Transverse colon (tissue), 4 donors: ENCODE measurements at places on chromosomes 6 and 20.

- H3K4me3 ChIP-seq, result no peak overlapping the region
- peaks cover 12% of the 10 kb centered on the region for H3K27me3 ChIP-seq
- H3K4me1 ChIP-seq, result no peaks in the 10 kb centered on the region
- H3K27ac ChIP-seq, result no peak overlapping the region
- H3K36me3 ChIP-seq, result no peaks in the 10 kb centered on the region
- DNase-seq, result no peak
Observed at GRCh38 chr6:111880181-111880888, 7.1 kb upstream of the FYN start.

DNA sequence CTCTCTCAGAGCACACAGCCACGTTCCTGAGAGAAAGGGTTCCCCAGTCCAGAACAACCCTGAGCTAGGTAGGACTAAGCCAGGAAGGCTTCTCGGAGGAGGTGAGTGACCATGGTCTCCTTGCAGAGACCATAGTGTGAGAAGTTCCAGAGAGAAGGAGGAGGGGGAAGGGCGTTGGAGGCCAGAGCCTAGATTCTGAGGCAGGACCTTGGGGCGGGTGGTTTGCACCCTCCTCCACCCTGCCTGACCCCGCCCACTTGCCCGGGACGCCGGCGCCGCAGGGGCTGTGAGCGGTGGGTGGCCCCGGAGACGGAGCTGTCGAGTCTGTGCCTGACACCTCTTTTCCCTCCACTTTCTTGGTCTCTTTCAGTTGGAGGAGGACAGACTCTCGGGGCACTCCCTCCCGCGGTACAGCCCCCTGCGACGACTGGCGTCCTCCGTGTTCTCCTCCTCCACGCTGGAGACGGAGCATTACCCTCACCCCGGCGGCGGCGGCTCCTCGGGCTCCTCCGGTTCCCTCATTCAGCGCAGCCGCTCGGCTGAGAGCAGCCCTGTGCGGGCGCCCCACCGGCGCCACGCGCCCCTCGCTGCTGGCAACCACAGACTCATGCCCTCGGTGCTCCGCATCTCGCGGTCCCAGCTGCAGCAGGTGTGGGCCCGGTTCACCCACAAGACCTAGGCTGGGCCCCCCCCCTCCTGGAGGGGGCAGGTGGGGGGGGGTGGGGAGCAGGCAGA lies 26.2 kb downstream of the TTBK1 start:
- no peaks in the 10 kb centered on the region for H3K27me3 ChIP-seq
- peak overlapping the region; percentile 84 for H3K27ac ChIP-seq
- peak overlapping the region; percentile 51 for H3K4me3 ChIP-seq
- H3K36me3 ChIP-seq, result no peaks in the 10 kb centered on the region
- peaks cover 29% of the 10 kb centered on the region for H3K4me1 ChIP-seq

DNA sequence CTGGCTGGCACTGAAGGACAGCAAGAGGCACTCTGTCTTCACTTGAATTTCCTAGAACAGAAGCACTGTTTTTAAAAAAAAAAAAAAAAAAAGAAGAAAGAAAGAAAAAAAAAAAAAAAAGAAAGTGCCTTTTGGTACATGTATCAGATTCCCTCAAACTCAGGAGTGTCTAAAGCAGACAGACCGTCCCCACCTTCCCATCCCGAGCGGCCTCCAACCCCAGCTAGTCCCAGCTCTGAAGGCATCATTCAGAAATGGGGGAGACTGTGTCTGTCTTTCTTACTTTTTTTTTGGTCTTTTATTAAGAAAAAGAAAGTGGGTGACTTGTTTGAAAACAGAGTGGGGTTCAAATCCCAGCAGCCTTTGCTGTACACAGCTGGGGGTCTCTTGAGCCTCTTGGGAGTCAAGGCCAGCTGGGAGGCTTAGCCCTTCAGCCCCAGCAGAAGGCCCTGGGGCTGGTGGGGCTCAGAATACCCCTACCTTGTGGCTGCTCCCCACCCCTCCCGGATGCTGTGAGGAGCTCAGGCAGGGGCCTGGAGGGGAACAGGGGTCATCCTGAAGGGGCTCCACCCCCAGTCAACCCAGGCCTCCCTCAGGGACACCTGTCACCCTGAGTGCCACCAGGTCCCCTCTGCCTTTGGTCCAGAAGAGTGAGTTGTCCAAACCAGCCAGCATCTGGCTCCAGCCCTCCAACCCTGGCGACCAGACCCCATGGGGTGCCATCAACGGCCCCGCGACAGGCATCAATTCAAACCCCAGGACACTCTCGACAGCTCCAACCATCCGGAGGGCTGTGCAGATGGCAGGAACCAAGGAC lies 128.3 kb downstream of the TAF4 start:
- H3K36me3 ChIP-seq, result no peaks in the 10 kb centered on the region
- peaks cover 12% of the 10 kb centered on the region for H3K27me3 ChIP-seq
- no peaks in the 10 kb centered on the region for H3K4me1 ChIP-seq

DNA sequence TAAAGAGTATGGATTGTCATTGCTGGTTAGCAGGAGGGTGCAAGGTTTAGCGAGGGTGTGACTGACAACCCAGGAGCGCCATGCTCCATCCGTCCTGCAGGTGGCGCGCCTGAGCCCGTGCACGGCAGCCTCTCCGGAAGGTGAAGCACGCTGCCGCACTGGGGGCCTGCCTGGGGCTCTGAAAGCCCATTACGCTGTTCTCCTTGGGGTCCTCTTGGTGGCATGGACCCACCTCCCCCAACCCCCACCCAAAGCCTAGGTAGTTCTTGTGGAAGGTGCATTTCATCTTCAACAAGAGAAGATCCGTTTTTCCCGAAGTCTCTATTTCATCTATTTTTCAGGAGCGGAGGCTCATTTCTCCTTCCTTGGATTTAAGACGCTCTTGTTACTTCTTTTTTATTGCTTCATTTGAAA lies 197.4 kb upstream of the KCNG1 start:
- peak; percentile 51 for DNase-seq
- H3K27me3 ChIP-seq, result peaks cover 39% of the 10 kb centered on the region
- no peaks in the 10 kb centered on the region for H3K4me1 ChIP-seq
- H3K27ac ChIP-seq, result no peak overlapping the region
- no peak overlapping the region for H3K4me3 ChIP-seq

DNA sequence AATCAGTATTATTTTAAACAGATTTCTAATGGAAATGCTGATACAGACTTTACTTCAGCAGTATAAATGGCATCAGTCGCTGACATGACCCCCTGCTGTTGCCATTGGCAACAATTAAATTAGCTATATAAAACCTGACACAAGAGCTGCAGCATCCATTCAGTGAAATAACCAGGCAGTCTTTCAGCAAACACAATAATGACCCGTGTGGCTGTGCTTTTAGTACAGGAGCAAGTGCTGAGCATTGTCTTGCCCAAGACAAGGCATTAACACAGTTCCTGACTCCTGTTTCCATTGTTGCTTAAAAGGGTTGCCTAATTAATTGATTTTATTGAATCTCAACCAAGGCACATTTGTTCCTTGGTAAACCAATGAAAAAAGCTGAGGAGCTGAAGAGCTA lies 382.1 kb downstream of the HACE1 start:
- DNase-seq, result no peak
- no peaks in the 10 kb centered on the region for H3K36me3 ChIP-seq
- H3K4me3 ChIP-seq, result no peak overlapping the region
- no peaks in the 10 kb centered on the region for H3K4me1 ChIP-seq
- peaks cover 12% of the 10 kb centered on the region for H3K27me3 ChIP-seq
- H3K27ac ChIP-seq, result no peak overlapping the region

DNA sequence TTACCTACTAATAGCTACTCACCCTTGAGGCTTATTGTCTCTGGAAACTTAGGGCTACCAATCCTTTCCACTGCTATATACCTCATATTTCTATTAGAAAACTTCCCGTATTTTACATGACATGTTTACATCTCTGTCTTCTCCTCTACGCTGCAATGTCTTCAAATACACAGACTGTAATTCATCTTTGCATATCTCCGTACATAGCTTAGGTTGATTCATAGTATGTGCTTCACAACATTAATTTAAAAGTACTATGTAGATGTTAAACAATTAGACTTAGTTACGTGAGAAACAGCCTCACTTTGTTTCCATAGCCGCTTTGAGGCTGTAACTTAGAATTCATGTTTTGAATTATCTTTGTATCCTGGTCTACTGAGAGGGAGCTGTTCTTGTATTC lies 35.1 kb upstream of the FKBP1C start:
- H3K4me3 ChIP-seq, result no peak overlapping the region
- DNase-seq, result no peak
- H3K4me1 ChIP-seq, result no peaks in the 10 kb centered on the region
- H3K27me3 ChIP-seq, result no peaks in the 10 kb centered on the region

DNA sequence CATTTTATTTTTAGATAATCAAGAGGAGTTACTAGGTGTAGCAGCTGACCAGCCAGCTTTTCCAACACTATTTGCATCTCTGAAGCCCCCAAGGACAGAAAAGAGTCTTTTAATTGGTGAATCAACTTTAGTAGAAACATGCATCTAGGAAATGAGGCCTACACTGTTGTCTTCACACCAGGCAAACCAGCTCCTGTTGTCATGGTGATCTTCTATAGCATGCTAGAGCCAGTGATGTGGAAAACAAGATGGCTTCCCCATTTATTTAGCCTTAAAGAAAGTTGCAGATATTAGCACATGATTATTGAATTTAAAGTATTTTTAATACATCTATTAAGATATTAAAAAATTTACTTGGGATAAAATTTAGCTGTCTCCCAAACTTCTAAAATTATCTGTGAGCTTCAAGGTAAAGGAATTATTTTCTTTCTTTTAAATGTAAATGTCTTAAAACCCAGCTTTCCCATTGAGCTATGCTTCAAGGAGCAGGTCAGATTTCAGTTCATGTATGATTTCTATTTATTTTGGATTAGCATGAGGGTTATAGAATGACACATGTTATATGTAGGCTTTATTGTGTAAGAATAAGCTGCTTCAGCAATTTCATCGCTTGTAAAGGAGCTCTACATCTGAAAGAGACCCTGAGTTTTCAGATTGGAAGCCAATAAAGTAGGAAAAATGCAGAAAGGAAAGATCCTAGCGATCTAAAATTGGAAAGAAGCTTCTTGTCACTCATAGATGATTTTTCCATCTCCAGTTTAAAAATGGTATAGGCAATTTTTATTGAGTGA lies 564.9 kb upstream of the CITED2 start:
- no peaks in the 10 kb centered on the region for H3K36me3 ChIP-seq
- no peak for DNase-seq
- no peak overlapping the region for H3K4me3 ChIP-seq
- no peaks in the 10 kb centered on the region for H3K27me3 ChIP-seq

- no peak overlapping the region for H3K4me3 ChIP-seq
- no peaks in the 10 kb centered on the region for H3K27me3 ChIP-seq
- no peak for DNase-seq
- no peaks in the 10 kb centered on the region for H3K4me1 ChIP-seq
Observed at GRCh38 chr6:4940416-4940815, 63.4 kb downstream of the RPP40 start.

DNA sequence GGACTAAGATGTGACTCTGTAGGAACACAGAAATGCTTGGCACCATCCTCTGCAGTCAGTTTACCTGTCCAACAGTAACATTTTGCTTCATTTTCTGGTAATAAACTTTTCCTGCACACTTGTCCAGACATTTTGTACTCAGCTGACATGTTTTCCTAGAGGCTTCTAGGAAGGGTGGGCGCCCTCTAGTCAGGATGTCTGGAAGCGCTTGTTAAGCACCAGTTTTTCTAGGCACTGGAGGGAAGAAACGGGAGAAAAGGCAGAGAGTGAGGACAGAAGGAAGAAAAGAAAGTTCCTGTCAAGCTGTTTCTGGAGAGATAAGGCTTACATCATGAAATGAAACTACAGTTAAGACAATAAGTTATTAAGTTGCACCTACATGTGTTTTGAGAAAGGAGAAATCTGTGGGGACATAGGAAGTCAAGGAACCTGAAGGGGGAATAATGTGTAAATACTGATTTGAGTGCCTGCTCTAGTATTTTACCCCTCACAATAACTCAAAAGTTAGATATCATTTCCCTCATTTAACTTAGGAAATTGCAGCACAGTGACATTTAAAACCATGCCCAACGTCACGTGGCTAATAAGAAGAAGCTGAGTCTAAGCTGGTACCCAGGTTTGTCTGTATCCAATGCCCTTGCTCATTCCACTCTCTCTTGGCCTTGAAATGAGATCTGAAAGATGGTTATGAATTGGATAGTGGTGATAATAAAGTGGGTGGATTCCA lies 42.7 kb upstream of the TNFRSF21 start:
- no peak overlapping the region for H3K27ac ChIP-seq
- no peaks in the 10 kb centered on the region for H3K36me3 ChIP-seq
- no peaks in the 10 kb centered on the region for H3K27me3 ChIP-seq
- H3K4me3 ChIP-seq, result no peak overlapping the region

GRCh38 chr6:128456510-128457230 lies 63.7 kb downstream of the PTPRK start:
- no peak overlapping the region for H3K27ac ChIP-seq
- DNase-seq, result no peak
- no peak overlapping the region for H3K4me3 ChIP-seq
- H3K4me1 ChIP-seq, result peaks cover 7% of the 10 kb centered on the region
- H3K36me3 ChIP-seq, result no peaks in the 10 kb centered on the region

GRCh38 chr6:89372506-89372901 lies 20.0 kb upstream of the UBE2J1 start:
- no peaks in the 10 kb centered on the region for H3K27me3 ChIP-seq
- peak; percentile 12 for DNase-seq
- H3K27ac ChIP-seq, result peak overlapping the region; percentile 14

DNA sequence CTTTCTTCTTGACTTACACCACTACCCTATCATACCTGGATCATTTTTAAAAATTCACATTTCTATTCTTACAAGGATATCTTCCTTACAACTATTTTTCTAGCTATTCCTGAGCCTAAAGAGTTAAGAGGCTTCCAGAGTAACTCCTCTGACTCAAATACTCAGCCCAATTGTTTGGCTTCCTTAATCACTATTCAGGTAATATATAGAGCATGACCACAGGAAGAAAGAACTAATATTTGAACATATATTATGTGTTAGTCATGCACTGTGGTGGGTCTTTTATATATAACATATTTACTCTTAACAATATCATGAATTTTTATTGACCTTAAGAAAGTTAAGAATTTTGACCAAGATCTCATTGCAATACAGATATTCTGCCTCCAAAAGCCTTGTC lies 42.0 kb upstream of the ID4 start:
- no peak overlapping the region for H3K4me3 ChIP-seq
- H3K27me3 ChIP-seq, result no peaks in the 10 kb centered on the region
- H3K4me1 ChIP-seq, result no peaks in the 10 kb centered on the region
- no peak for DNase-seq
- H3K36me3 ChIP-seq, result no peaks in the 10 kb centered on the region

- no peaks in the 10 kb centered on the region for H3K27me3 ChIP-seq
- no peaks in the 10 kb centered on the region for H3K36me3 ChIP-seq
- peak; percentile 81 for DNase-seq
- H3K4me1 ChIP-seq, result peaks cover 19% of the 10 kb centered on the region
- H3K4me3 ChIP-seq, result no peak overlapping the region
Observed at GRCh38 chr20:62900052-62900691, 26.1 kb downstream of the DIDO1 start.

DNA sequence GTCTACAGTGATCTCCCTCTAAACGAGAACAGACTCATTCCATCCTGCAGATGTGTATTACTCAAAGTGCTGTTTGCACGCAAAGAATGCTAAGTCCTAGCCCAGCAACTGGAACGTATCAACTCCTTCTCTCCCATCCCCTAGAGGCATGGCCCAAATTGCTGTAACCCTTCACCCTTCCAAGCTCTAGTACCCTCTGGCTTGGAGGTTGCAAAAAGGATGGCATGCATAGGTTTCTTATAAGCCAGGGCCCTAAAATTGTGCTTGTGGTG lies 71.5 kb upstream of the TGM3 start:
- DNase-seq, result no peak
- H3K36me3 ChIP-seq, result no peaks in the 10 kb centered on the region
- no peak overlapping the region for H3K4me3 ChIP-seq
- H3K27me3 ChIP-seq, result no peaks in the 10 kb centered on the region
- no peaks in the 10 kb centered on the region for H3K4me1 ChIP-seq
